ENCODE measurements at places on chromosomes 5 and 9.

DNA sequence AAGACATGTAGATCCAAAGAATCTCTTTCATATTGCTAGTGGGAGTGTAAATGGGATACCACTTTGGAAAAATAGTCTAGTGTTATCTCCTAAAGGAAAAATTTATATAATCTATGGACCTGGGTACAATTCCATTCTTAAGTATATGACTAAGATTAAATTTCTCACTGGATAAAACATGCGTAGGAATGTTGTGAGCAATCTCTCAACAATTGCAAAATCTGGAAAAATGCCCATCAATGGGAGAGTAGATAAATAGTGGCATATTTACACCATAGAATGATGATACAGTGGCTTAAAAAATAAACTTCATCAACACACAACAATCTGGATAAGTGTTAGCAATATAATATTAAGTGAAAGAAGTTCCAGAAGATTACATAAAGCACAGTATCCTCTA lies 469.5 kb downstream of the MAN2A1 start:
- DNase-seq = no peak

DNA sequence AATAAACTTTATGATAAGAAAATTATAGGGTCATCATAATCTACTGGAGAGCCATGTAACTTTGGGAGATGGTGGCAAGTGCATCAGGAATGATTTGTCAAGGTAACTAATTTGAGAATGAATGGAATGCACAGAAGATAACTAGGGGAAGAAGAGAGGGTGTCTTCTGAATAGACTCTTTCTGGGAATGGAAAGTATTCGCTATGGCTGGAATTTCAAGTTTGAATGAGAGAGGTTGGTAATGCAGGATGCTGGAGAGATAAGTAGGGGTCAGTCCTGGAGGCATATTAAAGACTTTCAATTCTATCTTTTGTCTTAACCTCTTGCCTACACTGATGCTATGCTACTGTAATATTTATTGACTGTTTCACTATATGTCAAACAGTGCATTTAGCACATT lies 714.2 kb downstream of the CETN3 start:
- DNase-seq = no peak

- DNase-seq = no peak
Measured at GRCh38 chr5:66015196-66015960, 89.0 kb downstream of the ERBIN start.

DNA sequence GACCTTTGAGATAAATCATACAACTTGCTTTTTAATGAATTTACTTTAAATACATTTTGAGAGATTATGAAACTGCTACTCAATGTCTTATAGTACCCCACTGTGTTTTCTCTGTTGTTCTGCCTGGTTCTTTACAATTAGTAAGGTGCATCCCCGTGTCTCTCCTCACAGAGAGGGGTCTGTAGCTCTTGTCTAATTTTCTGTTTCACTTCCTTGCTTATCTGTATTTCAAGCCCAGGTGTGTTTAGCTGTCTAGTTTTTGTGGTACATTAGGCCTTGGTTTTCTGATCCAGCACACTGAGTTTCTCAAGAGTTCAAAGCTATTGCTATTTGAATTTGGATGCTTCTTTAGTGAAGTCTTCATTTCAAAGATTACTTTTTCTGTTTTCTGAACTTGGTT lies 105.1 kb downstream of the MAST4 start:
- DNase-seq = no peak

DNA sequence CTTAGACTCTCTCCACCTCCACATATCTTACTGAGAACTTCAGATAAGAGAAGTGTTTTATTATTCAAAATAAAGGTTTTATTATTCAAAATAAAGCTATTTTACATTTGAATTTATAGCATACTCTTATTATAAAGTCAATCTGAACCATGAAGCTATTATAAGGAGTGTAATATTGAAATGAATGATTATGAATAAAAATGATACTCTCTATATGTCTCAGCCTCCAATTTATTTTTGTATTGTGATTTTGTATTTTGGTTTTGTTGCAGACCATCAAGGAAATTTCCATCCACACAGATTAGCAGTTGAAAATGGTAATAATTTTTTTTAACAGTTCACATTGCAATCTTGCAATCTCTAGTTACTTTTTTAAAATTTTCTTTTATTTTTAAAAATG lies 10.2 kb downstream of the FOCAD start:
- DNase-seq = no peak

DNA sequence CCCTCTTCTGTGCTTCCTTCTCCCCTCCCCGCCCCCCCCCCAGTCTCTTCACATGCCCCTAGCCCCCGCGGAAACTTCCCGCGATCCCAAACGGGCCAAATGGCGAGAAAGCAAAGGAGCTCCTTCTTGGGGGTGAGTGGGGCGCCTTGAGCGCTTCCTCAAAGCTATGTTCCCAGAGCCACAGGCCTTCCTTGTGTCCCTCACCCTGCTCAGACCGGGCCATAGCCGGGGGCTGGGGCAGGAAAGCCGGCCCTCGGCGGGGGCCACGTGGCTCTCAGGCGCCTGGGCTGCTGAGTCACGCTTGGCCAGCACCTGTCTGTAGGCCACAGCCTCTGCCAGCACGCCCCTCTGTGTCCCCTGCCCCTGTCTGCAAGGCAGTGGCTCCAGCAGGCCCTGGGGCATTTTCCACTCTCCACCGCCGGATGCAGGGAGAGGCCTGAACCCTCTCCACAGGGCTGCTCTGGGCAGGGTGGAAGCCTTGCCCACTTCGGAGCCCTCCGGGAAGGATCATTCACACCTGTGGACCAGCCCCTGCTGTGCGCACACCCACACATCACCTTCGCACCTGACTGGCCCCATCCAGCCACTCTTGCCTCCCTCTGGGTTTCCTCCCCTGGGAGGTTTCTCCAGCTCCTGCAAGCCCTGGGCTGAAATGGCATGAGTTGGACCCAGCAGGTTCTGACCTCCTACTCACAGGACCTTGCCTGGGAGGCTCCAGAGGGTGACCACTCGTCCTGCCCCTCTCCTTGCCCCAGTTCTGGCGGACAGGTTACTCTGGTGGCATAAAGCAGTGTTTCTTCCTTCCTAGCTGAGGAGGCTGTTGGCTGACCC lies 1.2 kb upstream of the SQSTM1 start:
- no peak for DNase-seq

DNA sequence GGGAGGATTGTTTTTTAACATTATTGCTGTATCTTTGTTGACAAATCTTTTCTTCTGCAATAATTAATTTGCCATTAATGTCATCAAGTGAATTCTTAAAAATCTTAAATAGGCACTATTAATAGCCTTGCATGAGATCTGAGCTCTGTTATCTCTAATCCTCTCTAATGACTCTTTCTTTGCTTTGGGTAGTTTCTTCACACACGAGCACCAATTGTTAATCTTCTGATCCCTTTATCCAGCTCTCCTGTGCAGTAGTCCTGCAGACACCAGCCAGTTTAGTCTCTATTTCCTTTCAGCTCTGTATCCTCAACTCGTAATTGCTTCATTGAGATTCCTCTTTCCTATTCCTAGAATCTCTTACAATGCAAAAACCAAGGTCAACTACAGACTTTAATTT lies 8.1 kb downstream of the SPINK14 start:
- no peak for DNase-seq

GRCh38 chr5:93894601-93895354 lies 153.4 kb upstream of the POU5F2 start:
- no peak for DNase-seq

DNA sequence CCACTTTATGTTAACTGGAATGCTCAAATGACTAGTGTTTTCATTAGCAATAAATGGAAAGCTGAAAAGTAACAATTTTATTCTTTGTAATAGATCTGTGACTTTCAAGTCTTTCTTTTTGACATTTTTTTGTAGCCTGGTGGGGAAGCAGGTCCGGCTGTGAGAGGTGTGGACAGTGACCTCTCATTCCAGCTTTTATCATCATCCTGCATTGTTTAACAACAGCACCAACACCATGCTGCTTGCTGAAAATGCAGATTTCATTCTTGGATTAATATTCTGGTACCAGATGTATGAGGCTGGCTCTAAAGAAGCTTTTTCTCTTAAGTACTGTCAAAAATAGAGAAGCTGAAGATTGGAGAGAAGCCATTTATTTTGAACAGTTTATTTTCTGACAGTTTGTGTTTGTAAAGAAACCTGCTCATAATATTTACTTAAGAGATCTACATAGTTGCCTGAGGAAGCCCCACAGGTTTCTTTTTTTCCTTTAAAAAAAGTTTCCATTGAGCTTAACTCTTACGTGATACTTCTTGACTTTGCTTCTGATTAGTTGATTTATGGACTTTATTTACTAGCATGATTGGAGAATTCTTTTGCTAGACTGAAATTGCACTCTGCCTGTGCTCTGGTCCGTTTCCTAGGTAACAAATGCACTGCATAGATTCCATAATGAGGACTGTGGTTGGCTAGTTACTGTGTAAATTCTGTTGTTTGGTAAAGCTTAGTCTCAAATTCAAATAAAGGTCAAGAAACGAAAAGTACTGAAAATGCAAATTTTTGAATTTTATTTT lies 3.4 kb downstream of the KIAA1958 start:
- DNase-seq = no peak

DNA sequence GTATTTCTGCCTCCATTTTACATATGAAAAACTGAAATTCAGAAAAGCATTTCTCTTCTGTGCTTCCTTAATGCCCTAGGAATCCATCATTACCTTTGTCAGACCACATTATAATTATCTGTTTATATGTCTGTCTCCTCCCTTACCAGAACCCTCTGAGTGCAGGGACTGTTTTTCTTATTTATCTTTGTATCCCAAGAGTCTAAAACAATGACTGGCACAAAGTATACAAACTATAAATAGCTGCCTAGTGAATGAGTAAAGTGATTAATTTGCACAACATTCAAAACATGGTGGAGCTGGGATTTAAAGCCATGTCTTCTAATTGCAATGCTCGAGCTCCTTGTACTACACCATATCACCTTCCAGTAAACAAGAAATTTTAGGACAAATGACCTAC lies 49.3 kb upstream of the HK3 start:
- no peak for DNase-seq

GRCh38 chr9:98094316-98094715 lies 24.7 kb downstream of the TRIM14 start:
- DNase-seq = no peak

GRCh38 chr5:50738864-50739263 lies 72.4 kb downstream of the PARP8 start:
- no peak for DNase-seq

GRCh38 chr5:121033334-121033733 lies 569.2 kb downstream of the PRR16 start:
- no peak for DNase-seq

- no peak for DNase-seq
Measured at GRCh38 chr9:30796764-30797163, 1587.7 kb upstream of the ACO1 start.

DNA sequence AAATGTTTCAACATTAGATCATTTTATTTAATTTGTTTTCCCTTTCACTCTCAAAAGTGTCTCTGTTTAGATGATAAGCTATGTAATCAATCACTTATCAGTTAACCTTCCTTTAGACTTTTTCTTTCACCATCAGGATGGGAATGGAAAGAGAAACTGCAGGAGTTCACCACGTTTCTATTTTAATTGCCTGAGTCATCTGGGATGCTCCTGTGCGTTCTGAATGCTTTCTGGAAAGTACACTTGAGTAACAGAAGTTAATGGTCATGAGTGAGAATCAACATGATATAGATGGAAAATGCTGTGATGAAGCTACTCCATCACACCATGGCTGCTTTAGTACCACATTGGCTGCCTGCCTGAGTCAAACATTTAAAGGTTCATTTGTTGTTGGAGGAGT lies 783.3 kb upstream of the CDH9 start:
- no peak for DNase-seq

DNA sequence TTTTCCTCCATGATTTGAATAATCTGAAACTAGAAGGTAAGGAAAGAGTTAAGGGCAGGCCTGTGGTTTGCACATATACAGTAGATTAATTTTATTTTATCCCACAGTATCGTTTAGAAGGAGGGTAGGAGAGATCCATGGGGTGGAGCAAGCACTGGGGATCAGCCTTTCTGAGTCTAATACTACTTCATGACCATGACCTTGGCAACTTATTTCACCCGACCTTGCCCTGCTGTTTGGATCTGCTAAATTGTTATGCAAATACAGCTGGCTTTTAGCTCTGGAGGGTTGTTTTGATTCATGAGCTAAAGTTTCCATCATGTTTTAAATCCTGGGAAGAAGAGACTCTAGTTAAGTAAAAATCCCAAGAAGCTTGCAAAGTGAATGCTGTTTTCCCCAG lies 864 bp upstream of the GRIN3A start:
- no peak for DNase-seq

- no peak for DNase-seq
Measured at GRCh38 chr5:97628031-97628430, 445.0 kb upstream of the RIOK2 start.

DNA sequence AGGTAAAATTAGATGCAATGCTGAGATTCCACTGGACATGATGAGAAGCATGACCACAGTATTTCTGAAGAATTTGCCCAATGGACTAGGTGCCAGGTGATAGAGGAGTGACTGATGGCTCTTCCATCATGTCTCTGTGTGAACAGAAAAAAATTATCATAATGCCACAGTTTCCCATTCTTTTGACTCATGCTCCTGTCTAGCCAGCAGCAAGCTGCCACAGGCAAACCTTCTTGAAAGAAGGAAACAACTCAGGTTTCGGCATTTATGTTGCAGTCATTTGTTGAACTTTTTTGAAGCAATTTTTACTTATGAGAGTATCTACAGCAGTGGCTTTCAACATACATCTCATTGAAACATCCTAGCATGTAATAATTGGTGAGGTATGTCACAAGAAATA lies 284.8 kb upstream of the CD180 start:
- no peak for DNase-seq

DNA sequence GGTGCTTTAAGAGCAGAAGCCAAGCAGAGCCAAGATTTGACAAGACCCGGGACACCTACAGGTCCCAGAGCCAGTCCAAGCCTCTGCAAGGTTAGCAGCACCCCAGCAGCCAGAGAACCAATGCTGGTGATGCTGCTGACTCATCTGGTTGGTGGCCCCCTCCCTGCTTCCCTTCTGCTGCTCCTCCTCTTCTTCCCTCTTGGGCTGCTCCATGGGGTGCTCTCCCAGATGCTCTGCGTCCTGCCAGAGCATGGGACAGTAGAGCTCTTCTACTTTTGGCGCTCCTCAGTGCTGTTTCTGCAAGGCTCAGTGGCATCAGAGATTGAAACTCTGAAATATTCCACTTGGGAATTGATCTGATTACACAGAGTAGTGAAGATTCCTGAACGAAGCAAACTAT lies 76.1 kb upstream of the SAP30L start:
- DNase-seq = no peak

- DNase-seq = no peak
Measured at GRCh38 chr5:141042555-141042954, 8.6 kb upstream of the PCDHB1 start.

- DNase-seq = no peak
Measured at GRCh38 chr5:128626536-128627090, 88.6 kb upstream of the FBN2 start.

GRCh38 chr5:160382346-160382745 lies 11.9 kb upstream of the C1QTNF2 start:
- no peak for DNase-seq

DNA sequence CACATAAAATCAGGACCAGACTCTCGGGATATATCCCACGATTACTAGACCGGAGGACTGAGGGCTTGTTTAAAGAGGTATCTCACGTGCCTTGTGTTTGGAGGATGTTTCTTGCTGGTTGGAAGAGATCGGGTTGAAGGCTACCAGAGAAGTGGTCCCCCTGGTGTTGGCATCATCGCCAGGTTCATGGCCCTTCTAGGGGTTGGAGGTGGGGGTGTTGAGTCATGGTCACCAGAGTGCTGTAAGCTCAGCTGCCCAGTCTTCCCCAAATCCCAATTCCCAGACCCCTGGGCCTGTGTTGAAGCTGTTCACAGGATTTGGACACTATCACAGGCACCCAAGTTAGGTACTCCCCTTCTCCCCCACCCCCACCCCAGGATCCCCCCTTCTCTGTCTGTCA lies 29.1 kb upstream of the PRDM12 start:
- no peak for DNase-seq

- no peak for DNase-seq
Measured at GRCh38 chr5:176628406-176629228, 1.7 kb downstream of the SNCB start.
